ENCODE measurements at places on chromosomes 7 and 10.
A peak's percentile ranks its signal among the peaks of the same experiment; 100 is the strongest.

DNA sequence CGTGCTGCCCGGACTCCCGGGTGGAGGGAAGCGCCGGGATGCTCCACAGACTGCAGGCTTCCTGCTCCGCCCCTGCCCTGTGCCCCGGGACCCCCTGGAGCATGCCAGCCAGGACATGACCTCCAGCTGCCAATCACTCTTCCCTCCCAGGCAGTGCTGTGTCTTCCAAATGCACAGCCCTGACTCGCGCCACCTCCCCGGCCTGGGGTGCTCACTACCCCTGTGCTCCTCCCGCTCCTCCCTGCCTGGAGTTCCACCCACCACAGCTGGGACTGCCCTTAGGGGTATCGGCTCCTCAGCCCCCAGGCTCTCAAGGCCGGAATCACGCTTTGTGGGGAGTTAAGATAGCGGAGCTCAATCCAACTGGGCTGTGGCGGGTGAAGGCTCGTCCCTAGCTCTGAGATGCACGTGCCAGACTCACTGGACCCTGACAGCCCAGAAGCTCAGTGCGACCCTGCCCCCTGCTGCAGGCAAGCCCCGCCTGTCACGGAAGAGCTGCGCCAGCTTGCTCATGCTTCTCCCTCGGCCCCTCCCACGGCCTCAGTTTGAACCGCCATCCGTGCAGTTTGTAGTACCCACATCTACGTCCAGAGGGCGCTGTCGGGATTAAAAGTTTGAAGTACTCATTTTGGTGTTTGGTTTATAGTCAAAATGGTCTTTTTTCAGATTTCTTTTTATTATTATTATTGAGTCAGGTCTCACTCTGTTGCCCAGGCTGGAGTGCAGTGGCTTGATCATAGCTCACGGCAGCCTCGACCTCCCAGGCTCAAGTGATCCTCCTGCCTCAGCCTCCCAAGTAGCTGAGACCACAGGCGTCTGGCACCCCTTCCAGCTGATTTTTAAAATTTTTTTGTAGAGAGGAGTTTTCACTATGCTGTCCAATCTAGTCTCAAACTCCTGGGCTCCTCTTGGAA, 142.5 kb upstream of the TCERG1L start:
- no peak for DNase-seq

DNA sequence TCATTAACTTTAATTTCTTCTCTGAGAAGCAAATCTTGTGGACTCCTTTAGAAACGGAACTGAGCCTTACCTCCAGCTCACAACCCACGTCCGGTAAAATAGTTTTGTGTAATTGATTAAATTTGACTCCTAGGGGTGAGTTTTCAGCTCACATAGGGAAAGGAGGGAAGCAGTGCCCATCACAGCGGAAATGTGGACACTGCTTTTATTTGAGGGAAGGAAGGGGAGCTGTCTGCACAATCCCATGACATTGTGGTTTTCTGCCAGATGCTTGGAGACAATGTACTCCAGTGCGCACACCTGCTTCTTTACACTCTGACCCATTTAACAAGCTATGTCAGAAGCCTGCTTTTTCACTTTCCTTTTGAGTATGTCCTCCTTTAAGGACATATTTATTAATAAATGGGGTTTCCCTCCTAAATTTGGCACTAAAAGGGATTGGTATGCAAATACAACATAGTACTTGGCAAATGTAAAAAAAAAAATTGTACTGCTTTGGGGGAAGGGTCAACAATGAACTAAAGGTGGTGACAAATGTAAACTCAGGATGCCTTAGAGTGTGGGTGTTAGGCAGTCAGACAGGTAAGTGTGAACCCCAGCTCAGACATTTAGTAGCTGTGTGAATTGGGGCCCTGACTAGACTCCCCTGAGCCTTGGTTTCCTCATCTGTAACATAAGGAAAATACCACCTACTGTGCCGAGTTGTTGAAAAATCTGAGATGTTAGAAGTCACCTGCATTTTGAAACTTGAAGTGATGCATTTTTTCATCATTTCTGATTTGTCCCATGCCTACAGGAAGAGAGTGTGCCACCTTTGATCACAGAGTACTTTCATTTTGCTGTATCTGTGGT, 90.2 kb upstream of the KLF6 start:
- DNase-seq = no peak

DNA sequence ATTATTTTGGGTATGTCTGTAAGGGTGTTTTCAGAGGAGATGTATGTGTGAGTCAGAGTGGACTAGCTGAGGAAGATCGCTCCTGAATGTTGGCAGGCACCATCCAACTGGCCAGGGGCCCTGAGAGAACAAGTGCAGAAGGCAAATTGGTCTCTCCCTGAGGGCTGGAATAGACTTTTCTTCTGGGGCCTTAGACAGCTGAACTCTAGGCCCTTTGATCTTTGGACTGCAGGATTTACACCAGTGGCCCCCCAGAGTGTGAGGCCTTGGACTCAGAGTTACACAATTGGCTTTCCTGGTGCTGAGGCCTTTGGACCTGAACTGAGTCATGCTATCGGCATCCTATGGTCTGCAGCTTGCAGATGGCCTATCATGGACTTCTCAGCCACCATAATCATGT, 217.2 kb downstream of the REEP3 start:
- DNase-seq = peak; percentile 61

DNA sequence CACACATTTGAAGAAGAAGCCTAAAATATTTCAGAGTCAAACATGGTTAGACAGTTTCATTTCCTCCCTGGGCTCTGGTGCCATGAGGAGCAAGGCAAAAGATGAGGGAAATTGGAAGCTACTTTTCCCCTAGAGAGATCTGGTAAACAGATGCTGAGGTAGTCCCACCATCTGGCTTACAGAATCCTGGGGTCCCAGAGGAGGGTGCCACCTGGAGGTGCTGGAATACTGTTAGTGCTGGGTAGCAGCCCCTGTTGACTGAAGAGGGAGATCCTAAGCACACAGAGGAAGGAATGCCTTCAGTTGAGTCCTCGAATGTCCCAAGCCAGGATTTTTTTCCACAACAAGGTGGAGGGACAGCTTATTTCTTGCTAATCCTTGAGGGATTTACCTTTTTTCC, 160.1 kb downstream of the FZD1 start:
- no peak for DNase-seq

DNA sequence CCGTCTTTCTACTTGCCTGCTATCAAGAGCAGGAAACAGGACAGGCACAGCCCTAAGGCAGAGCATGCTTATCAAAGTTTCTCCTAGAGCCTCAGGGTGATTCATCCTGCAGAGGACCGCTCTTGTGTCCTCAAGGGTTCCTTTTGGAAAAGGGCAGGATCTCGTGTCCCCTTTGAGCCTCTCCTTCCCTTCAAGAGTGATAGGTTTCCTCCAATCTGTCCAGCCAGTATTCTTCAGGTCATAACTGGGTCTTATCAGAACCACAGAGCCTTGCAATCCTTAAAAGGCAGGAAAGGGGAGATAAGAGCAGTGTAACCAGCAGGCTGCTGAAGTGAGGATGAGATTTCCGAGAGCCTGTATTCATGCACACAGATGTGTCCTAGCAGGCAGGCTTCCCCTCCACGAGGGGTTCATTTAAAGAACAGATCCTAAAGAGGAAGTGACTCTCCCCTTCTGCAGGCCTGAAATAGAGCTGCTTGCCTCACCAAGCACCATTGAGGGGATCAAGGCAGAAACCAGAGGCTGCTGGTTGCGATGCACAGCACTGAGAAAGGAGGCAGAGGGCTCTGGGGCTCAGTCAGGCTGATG, 90.5 kb upstream of the SVIL start:
- no peak for DNase-seq

DNA sequence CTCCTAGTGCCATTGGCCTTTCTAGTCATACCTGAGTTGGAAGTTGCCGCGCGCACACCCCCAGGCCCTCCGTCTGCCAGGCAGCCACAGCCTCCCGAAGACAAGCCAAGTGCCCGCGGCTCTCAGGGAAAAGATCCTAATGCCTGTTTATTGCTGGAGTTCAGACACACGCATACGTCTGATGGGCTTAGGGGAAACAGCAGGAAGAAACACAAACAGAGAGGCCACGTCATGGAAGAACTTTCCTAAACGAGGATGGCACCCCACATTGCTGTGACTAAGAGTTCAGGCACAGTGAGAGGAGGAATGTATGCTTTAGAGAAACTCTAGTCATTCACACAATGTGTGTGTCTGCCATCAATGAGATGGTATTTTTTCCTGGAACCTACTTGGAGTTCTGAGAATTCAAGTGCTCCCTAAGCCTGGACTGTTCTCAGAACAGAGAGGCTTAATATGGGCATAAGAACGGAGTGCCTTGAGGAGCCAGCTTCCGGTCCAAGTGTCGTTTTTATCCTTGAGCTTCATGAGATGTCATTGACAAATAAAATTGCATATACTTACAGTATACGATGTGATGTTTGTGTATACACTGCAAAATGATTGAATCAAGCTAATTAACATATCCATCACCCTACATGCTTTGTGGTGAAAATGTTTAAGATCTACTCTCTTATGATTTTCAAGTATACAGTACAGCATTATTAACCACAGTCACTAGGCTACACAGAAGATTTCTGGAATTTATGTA, 11.6 kb upstream of the RBP3 start:
- DNase-seq = peak; percentile 67

DNA sequence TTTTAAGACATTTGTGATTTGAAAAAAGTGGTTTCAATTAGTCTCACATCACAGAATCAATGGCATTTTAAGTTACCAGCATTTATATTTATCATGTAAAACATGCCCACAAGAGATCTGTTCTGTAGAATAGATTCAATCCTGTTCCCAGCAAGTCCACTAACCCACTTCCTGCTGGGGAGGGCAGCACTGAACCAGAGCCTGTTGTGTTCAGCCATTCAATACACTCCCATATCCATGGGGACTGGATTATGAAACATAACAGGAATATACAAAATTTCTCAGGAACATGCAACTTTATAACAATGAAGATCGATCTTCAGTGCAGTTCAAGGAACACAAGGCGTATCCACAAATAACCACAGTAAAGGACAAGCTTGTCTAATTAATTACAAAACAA, 24.4 kb upstream of the ANK3 start:
- no peak for DNase-seq

DNA sequence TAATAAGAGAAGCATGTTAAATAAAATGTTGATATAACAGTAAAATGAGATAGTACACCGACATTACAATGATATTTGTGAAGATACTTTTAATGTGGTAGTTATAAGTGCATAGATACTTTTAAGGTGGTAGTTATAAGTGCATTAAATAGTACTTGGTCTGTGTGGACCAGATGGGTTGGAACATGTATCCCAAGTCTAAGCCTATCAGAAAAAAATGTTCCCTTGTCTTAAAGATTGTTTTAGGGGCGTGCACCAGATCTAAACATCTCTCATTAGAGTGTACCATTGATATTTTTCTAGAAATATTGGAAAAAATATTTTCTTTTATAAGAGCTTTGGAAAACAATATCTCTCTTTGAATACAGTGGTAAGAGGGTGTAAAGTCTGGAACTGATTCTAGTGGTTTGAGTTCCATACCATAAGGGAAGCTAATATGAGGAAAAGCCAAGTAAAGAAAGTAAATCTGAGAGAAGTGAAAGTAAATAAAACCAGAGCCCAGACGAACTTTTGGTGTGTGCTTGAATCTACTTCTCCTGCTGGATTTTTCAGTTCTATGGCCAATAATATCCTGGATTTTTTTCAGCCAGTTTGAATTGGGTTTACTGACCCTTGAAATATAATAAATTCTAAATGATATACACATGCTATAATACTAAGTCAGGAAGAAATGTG, 175.3 kb downstream of the MBL2 start:
- DNase-seq = no peak

- no peak for DNase-seq
Observed at GRCh38 chr7:96407427-96407826, 85.5 kb upstream of the SLC25A13 start.

Measured in astrocyte of the spinal cord (primary cell).